Endothelial cell (in vitro differentiated cells): ENCODE measurements at places on chromosomes 4 and X. TPM values are rescaled to one million over a fixed set of nuclear protein-coding genes. Genes with fewer than 3 reads are reported as not detected.

DNA sequence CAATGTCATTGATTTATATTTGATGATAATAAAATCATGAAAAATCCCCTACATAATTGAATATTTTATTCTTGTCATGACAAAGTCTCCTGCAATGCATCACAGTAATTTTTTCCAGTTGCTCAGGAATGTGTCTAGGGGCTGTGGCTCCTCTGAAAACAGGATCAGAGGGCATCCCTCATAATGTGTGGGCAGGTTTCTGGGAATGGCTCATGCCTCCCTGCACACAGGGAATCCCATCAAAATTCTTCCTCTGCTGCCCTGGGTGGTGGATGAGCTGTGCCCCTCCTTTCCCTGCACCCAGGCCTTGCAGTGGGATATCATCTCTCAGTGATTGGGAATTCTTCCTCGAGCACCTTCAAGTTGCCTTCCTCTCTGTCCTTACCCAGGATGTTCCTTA lies 20.4 kb upstream of the PUDP start:
- DNase-seq = no peak
- no peaks in the 10 kb centered on the region for H3K4me1 ChIP-seq
- H3K36me3 ChIP-seq = no peaks in the 10 kb centered on the region
- peaks cover 2% of the 10 kb centered on the region for H3K27me3 ChIP-seq
- no peak overlapping the region for H3K27ac ChIP-seq

DNA sequence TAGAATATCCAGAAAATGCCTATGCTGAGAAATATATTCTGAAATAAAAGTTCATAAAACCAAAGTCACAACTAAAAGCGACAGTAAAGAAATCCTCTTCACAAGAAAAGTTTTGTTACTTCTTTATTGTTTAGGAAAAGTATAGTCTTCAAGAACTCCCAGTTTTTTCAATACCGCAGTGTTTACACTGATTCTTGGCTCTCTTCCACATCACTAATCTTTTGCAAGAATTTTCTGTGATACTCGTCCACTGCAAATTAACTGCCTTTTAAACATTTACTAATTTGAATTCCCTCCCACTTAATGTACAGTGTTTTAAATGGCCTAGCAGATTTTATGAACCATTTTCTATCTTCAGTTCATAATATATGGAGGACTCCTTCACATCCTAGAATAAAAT lies 65.1 kb downstream of the HPGDS start:
- H3K36me3 ChIP-seq = peaks cover 16% of the 10 kb centered on the region
- H3K4me3 ChIP-seq = no peak overlapping the region
- no peak for DNase-seq

- peaks cover 10% of the 10 kb centered on the region for H3K4me1 ChIP-seq
- DNase-seq = no peak
- peak overlapping the region; percentile 93 for H3K27ac ChIP-seq
Observed at GRCh38 chrX:119942831-119943184, 743 bp downstream of the NKAP start.

DNA sequence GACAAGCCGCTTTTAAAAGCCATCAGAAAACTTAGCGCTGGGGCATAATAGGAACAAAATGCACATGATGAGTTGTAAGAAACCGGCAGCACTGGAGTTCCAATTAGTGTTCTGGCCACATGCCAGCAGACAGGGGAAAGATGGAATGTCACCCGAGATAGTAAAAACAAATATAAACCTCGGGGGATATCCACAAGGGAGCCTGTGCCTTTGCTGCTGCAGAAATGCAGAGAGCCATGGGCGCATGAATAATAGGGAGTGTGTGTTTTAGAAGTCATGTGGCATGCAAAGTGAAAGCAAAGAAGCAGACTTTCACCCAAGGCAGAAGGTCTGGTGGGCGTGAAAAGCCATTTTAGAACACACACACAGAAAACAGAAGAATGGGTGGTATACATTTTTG lies 19.1 kb downstream of the GPRASP3 start:
- H3K4me3 ChIP-seq = no peak overlapping the region
- peaks cover 3% of the 10 kb centered on the region for H3K27me3 ChIP-seq
- H3K4me1 ChIP-seq = no peaks in the 10 kb centered on the region

GRCh38 chr4:95660719-95661118 lies 111.9 kb upstream of the UNC5C start:
- no peak overlapping the region for H3K27ac ChIP-seq
- no peaks in the 10 kb centered on the region for H3K27me3 ChIP-seq
- DNase-seq = no peak
- no peaks in the 10 kb centered on the region for H3K4me1 ChIP-seq
- H3K4me3 ChIP-seq = no peak overlapping the region

DNA sequence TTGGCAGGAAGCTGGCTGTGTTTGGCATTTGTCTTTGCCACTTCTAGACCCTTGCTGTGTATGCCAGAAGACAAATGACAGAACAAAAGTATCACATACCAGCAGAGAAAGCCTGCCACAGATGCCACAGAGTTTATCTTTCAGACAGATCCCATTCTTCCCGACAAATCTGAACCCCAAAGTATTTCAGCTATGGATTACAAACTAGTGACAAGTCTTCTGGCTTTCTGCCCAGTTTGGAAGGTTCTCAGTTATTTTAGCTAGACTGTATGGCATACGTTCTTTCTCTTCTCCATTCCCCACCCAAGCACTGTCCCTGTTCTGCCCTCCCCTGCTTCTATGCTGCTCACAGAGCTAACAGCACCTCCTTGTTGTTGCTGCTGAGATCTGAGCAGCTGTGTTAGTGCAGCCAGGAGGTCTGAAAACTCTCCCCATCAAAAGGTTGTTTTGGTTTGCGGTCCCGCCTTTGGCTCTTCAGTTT lies 236.7 kb downstream of the FRAS1 start:
- H3K27ac ChIP-seq = no peak overlapping the region
- no peaks in the 10 kb centered on the region for H3K36me3 ChIP-seq
- DNase-seq = no peak
- H3K4me3 ChIP-seq = no peak overlapping the region
- peaks cover 32% of the 10 kb centered on the region for H3K4me1 ChIP-seq

- peaks cover 7% of the 10 kb centered on the region for H3K27me3 ChIP-seq
- H3K4me1 ChIP-seq = peaks cover 5% of the 10 kb centered on the region
- no peaks in the 10 kb centered on the region for H3K36me3 ChIP-seq
- H3K27ac ChIP-seq = no peak overlapping the region
- peak; percentile 30 for DNase-seq
Observed at GRCh38 chr4:184293552-184293951, 75.9 kb upstream of the ENPP6 start.

GRCh38 chrX:103530545-103530944 lies 11.3 kb upstream of the RAB40A start:
- no peak overlapping the region for H3K27ac ChIP-seq
- peaks cover 9% of the 10 kb centered on the region for H3K4me1 ChIP-seq
- H3K4me3 ChIP-seq = no peak overlapping the region
- no peaks in the 10 kb centered on the region for H3K36me3 ChIP-seq
- no peak for DNase-seq

DNA sequence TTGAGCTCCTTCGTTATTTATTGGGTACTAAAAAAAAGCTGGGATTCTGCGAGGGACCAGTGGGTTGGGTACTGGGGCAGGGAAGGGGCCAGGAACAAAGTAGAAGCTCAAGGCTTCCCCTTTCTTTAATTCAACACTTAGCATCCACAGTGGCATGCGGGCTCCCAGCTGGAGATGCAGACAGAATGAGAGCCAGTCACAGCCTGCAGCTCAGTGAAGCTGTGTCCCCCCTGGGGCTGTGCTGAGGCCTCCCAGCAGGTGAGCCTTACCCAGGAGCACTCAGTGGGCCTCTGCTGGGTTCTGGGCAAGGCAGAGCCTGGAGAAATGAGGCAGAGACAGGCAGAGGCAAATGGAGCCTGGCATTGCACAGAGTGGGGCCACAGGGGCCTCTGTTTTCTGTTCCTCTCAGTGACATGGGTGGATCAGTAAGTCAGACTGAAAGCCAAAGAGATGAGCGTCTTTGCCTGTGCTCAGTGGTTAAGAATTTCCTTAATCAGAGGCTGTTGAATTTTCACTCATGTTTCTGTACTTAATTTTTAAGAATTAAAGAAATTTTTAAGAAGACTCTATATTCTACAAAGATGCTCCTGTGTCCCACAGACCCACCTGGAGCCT lies 181.4 kb upstream of the RBPJ start:
- peaks cover 4% of the 10 kb centered on the region for H3K36me3 ChIP-seq
- H3K27ac ChIP-seq = no peak overlapping the region
- H3K4me3 ChIP-seq = no peak overlapping the region
- peaks cover 1% of the 10 kb centered on the region for H3K27me3 ChIP-seq

- no peak for DNase-seq
- H3K36me3 ChIP-seq = peaks cover 29% of the 10 kb centered on the region
- H3K27me3 ChIP-seq = peaks cover 8% of the 10 kb centered on the region
- peak overlapping the region; percentile 21 for H3K4me3 ChIP-seq
- H3K27ac ChIP-seq = no peak overlapping the region
Observed at GRCh38 chr4:1237981-1238675, 10.8 kb downstream of the CTBP1 start.

The GPR143 gene
- 16.8 TPM for total RNA-seq

The CENPI gene
- 10.3 TPM for total RNA-seq

The EDA2R gene
- 13.0 TPM for total RNA-seq
